ENCODE measurements at places on chromosomes 3 and 15. TPM values are rescaled to one million over a fixed set of nuclear protein-coding genes. Genes with fewer than 3 reads are reported as not detected.

CMTM8 gene
- 11.7 TPM for total RNA-seq

PLA2G4B gene
- total RNA-seq = 2.2 TPM

SLC22A13 gene
- 1.1 TPM for total RNA-seq

SLC51A gene
- total RNA-seq = 65.1 TPM

DNA sequence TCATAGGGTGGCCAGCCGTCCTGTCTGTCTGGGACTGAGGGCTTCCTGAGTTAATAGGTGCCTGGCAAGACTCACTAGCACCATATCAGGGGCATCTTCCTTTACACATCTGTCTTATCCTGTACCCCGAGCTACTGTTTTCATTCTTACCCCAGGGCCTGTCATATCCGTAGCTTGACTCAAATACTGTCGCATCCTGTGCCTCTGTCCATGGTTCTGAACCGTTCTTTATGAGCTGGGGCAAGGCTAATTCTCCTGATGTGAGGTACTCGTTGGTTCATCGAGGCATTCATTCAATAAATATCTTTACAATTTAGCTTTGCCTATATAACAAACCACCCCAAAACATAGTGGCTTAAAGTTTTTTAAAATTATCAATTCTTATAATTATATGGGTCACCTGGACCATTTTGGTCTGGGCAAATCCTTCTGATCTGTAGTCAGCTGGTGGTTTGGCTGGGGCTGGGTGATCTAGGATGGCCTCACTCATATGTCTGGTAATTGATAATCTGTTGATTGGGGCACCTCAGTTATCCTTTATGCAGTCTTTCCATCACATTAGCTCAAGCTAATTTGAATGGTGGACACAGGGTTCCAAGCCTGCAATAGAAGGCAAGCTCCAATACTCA lies 121.2 kb downstream of the TLE3 start:
- no peaks in the 10 kb centered on the region for H3K36me3 ChIP-seq
- H3K27me3 ChIP-seq = no peaks in the 10 kb centered on the region
- H3K27ac ChIP-seq = no peak overlapping the region
- no peak overlapping the region for H3K4me3 ChIP-seq

DNA sequence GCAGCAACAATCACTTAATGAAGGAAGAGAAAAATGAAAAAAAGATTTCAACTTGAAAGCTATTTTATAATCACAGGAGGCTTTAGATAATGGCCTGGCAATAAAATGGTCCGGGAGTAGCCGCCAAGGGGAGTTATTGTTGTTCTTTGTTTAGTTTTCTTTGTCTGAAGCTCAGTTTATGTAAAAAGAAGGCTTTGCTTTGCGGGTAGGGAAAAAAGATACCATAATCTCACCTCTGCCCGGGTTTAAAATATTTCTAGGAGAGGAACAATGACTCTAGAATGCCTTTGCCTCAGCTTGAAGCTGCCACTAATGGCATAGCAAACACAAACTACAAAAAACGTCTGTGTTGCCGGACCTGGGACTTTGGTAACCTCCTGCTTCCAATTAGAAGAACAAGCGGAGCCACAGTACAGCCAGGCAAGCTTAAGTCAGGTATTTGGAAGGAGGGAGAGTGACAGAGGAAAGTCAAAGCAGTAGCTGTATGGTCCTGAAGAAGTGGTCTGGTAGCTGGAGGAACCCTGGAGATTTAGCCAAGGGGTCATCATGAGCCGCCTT lies 764.5 kb downstream of the TUSC7 start:
- no peaks in the 10 kb centered on the region for H3K27me3 ChIP-seq
- no peak for DNase-seq
- H3K4me1 ChIP-seq = no peaks in the 10 kb centered on the region
- H3K36me3 ChIP-seq = no peaks in the 10 kb centered on the region
- H3K4me3 ChIP-seq = no peak overlapping the region

- no peak overlapping the region for H3K27ac ChIP-seq
- no peak for DNase-seq
- no peak overlapping the region for H3K4me3 ChIP-seq
These were observed 46.2 kb upstream of the ADGRG7 start for GRCh38 chr3:100563228-100563627.

Data from colonic mucosa (tissue), 4 donors.